ENCODE measurements at places on chromosomes 3 and 15.

GRCh38 chr3:104612218-104612617, 754.5 kb upstream of the ALCAM start:
- no peak for DNase-seq

GRCh38 chr15:100201376-100202280, 140.1 kb downstream of the ADAMTS17 start:
- DNase-seq, result no peak

GRCh38 chr3:139935016-139935865, at the start of gene CLSTN2:
CLSTN2 (plus strand) TSS chr3:139935185.
- DNase-seq, result no peak

- peak; percentile 50 for DNase-seq
These were observed 30.3 kb downstream of the CDC25A start for GRCh38 chr3:48157950-48158376.

DNA sequence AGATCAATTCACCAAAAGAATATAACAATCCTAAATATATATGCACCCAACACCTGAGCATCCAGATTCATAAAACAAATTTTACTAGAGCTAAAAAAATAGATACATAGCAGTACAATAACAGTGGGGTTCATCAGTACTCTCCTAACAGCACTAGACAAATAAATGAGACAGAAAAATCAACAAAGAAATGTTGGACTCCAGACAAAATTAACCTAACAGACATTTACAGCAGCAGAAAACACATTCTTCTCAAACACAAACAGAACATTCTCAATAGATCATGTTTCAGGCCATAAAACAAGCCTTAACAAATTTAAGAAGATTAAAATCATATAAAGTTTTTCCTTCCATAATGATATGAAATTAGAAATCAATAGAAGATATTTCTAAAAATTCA, 124.8 kb upstream of the NECTIN3 start:
- DNase-seq, result no peak

DNA sequence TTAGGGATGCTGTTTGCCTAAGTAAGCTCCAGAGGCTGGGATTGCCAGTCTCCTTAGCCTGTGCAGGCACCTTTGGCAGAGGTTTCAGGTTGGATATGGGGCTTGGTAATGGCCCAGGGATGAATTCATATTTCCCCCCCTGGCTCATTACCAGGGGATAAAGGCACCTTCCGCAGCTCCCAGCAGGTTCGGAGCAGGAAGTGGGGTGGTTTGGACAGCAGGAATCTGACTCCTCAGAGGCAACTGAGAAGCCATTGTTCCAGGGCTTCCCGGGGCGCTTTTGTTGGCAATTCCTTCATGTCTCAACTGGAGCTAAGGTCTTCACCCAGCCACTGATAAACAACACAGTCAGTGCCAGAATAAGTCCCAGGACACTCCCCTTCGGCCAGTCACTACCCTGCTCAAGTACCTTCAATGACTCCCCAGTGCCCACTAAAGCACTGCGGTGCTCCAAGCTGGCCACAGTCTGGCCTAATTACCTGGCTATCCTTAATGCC, 85.3 kb upstream of the SLC6A6 start:
- no peak for DNase-seq

DNA sequence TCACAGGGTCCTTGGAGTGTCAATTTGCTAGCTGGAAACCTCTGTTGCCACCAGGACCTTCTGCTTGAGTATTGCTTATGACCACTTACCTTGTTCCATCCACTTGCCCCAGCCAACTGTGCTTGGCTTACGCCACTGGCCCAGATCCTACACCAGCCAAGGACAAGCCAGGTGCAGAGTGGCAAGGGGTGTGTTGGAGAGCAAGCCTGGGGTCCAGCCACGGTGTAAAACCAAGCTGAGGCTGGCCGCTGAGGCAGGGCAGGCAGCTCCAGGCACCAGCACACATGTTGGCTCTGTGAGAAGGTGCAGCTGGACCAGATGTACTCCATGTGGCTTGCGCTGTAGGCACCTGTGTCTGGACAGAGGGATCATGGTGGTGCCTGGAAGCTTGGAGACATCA, 248.2 kb downstream of the UNC13C start:
- DNase-seq, result no peak

- no peak for DNase-seq
These were observed 12.1 kb downstream of the HEG1 start for GRCh38 chr3:125043599-125044151.

GRCh38 chr3:56885453-56885852, 83.7 kb upstream of the ARHGEF3 start:
- DNase-seq, result no peak

DNA sequence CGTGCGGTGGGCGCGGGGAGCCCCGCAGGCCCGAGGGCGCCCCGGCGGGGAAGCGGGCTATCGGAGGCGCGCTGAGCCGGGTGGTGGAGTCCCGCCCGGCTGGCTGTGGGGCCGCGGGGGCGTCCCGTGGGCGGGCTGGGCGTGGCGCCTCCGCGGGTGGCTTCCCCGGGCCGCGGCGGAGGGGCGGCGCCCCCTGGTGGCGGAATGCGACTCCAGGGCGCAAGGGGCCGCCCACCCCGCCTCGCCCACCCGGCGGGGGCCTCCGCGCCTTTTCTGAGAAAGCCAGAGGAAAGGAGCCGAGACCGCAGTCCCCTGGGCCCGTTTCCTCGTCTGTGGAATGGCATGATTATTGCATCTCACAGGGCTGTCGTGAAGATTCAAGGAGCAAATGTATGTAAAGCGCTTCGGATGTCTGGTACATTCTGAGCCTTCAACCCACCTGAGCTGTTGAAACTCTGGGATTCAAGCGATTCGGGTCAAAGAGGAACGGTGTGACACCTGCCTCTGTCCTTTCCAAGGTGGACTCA, 31.9 kb upstream of the RAB6B start:
- peak; percentile 77 for DNase-seq

- no peak for DNase-seq
These were observed 63.2 kb downstream of the CFAP20DC start for GRCh38 chr3:58986654-58987053.

- DNase-seq, result no peak
These were observed 466.9 kb upstream of the ROBO1 start for GRCh38 chr3:80234706-80235105.

GRCh38 chr3:26960382-26960781, 337.8 kb downstream of the LRRC3B start:
- no peak for DNase-seq

DNA sequence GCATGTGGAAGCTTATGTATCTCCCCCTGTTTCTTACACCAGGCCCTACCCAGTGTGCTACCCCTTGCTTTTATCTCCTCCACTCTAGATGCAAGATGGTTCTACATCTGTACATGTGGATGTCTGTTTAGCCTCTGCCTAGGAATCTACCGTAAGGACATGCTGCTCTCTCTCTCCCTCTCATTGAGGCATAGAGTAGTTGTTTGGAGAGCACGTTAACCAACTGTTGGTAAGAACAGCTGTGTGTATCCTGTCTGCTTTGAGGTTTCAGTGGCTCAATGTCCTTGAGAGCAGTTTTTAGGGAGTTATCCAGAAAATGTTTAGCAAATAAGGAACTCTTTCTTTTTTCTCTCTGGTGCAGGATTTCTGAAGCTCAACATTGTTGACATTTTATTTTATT, 152.8 kb downstream of the DNAJB8 start:
- no peak for DNase-seq

- peak; percentile 40 for DNase-seq
These were observed 124.6 kb downstream of the AKAP13 start for GRCh38 chr15:85504749-85505676.

GRCh38 chr3:94414418-94414817, 351.6 kb downstream of the NSUN3 start:
- DNase-seq, result no peak

GRCh38 chr3:114698146-114699105, 404.6 kb downstream of the TIGIT start:
- no peak for DNase-seq

GRCh38 chr15:45414215-45414885, 36.0 kb upstream of the GATM start:
- no peak for DNase-seq

- no peak for DNase-seq
These were observed 19.8 kb downstream of the MORC1 start for GRCh38 chr3:109098079-109098644.

- DNase-seq, result no peak
These were observed 39.9 kb upstream of the TBL1XR1 start for GRCh38 chr3:177237206-177237605.

GRCh38 chr3:151491525-151491924, 30.7 kb upstream of the IGSF10 start:
- no peak for DNase-seq

DNA sequence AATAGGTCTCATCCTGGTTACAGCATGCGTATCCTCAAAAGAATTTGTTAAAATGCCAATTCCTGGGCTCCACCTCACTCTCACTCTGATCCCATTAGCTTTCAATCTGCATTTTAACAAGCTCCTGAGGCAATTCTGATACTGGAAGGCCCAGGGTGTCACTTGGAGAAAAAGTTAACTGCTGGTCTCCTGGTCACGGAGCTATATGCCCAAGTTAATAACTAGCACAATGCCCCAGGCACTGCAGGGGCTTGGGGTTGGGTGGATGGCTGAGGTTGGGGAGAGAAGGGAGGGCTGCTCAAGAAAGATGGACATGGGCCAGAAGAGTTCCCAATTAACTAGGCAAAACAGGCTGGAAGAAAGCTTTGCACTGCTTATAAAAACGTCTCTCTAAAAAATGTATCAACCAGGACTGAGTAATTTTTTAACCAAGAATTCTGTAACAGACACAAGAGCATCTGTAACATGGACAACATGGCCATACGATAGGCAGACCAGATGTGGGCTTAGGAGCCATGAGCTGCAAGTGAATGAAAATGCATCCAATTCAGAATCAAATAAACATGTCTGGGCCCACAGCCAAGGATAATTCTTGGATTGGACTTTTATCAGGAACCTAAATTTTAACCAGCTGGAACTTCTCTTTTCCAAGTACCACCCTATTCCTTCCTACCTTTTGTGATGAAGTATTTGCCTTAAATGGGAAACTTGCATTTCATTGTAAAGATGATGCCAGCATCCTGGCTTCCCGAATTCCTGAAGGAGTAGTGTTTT, 4.2 kb downstream of the IL17RD start:
- DNase-seq, result no peak

DNA sequence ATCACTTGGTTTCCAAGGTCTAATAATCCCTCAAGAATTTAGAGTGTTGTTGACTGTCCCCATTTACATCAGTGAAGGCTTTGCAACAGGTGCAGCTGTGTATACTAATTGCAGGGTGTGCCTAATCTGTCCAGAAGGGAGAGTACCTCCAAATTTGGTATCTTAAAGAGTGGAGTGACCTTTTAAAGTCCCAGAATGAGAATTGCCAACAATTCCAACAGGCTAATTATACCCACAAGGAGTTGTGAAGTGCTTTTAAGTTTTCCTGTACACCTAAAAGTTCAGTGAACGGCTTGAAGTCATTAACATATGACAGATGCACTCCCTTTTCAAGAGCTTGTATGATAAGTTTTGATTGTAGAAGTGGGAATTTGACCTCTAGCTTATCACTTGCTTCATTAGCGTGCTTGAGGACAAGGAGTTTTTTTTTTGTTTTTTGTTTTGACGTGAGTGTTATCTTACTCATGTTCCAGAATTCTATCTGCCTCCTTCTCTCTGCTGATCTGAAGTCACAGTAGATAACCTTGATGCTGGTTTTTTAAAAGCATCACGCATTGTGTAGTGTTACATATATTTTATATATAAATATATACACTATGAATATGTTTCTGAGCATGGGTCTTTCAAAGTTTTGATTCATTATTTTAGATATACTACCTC, 26.3 kb downstream of the CDIN1 start:
- DNase-seq, result no peak

GRCh38 chr3:43409506-43409905, 123.2 kb downstream of the SNRK start:
- DNase-seq, result no peak
